ENCODE measurements at places on chromosomes 11 and 22. TPM values are rescaled to one million over a fixed set of nuclear protein-coding genes. Genes with fewer than 3 reads are reported as not detected.

RIMBP3C gene
- not detected for total RNA-seq

SAA1 gene
- 69.7 TPM for total RNA-seq

C11orf86 gene
- total RNA-seq, result not detected

SCGB1D2 gene
- total RNA-seq, result not detected

SPDYC gene
- total RNA-seq, result not detected

PGGHG gene
- 7.8 TPM for total RNA-seq

TMEM191C gene
- total RNA-seq, result 3.8 TPM

MB gene
- total RNA-seq, result not detected

TCN1 gene
- total RNA-seq, result 1.3 TPM

OR52N4 gene
- total RNA-seq, result not detected

All from epithelial cell of proximal tubule (primary cell).